ENCODE measurements at places on chromosomes 13 and 19.

DNA sequence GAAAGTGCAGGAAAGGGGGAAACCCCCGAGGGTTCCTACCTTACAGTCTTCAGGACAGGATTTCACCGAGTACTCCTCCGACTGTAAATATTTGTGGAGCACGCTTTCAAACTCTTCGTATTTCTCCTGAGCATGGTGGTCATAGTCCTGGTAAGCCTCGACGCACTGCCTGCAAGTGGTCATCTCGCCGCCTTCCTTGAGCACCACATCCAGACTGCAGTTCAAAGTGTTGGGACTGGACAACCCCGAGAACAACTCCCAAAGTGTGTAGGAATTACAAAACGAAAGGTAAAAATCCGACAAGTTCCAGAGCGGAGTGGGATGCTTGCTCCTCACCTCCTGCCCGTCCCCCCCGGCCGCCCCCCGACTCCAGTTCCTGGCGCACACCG, 349.7 kb downstream of the LIG4 start:
- DNase-seq = no peak

DNA sequence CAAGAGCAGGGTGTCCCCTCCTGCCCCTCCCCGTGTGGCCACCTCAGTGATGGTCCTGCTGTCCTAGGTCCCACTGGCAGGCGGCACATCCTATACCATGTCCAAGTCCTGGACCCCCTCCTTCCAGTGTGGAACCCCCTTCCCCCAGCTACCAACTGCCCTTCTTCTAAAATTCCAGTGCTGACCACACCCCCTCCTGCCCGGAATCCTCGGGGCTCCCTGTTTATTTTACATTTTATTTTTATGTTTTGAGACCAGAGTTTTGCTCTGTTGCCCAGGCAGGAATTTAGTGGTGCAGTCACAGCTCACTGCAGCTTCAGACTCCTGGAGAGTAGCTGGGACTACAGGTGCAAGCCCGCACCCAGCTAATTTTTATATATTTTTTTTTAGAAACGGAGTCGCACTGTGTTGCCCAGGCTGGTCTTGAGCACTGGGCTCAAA, 945 bp upstream of the CPAMD8 start:
- no peak for DNase-seq

DNA sequence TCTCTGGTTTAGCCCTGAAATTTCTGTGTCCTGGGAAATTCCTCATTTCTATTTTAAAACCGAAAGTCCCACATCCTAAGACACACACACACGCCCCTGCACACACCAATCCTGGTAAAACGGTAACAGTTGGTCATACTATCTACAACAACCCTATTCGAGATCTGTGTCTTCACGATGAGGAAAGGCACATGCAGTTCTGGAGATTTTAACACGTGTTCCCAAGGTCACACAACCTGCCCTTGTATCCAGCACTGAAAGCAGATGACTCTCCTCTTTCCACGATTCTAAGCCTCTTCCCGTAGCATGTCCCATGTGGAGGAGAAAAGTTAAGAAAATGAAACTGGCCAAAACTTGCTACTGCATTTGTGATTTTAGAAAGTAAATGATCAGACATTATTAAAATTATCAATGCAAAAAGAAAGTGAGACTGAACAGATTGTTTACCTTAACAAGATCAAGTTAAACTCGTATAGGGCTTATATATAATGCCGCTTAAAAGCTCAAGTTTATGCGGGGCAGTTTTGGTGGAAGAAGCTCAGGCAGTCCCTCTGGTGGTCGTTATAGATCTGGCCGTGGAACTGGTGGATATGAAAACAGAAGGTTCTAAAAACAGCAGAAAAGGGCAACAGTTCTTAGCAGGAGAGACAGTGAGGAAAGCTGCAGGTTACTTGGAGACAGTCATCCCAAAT, 32.7 kb downstream of the VSTM1 start:
- DNase-seq = no peak

DNA sequence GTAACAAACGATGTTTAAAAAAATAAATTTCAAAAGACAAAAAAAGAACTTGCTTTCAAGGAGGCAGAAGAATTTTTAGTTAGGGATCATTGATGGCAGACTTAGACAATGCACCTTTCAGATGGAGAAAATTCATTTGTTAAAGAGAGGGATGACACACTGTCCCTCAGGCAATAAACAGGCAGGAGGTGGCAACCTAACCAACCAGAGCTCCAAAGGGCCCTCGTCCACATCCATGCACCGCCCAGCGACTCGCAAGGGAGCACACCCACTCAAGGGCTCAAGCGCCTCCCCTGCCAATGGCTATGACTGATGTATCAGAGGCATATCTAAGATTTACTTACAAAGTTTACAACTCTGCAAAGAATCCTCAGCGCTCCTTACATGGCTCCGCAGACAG, 81.9 kb downstream of the TUBGCP3 start:
- no peak for DNase-seq

DNA sequence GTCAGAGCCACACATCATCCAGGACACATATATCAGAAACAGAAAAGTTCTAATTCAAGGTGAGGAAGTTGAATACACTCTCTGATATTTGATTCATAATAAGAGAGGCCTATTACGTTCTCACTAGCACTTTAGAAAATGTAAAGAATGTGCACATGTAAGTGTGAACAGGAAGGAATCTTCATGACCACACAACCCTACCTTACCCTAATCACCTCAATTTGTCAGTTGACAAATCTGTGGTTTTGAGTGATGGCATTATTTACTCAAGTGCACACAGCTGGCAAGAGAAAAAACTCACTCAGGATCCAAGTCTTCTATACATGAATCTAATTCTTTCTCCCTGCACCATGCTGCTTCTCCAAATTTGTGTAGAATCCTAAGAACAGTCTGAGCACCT, 445.8 kb downstream of the SUCLA2 start:
- DNase-seq = no peak

DNA sequence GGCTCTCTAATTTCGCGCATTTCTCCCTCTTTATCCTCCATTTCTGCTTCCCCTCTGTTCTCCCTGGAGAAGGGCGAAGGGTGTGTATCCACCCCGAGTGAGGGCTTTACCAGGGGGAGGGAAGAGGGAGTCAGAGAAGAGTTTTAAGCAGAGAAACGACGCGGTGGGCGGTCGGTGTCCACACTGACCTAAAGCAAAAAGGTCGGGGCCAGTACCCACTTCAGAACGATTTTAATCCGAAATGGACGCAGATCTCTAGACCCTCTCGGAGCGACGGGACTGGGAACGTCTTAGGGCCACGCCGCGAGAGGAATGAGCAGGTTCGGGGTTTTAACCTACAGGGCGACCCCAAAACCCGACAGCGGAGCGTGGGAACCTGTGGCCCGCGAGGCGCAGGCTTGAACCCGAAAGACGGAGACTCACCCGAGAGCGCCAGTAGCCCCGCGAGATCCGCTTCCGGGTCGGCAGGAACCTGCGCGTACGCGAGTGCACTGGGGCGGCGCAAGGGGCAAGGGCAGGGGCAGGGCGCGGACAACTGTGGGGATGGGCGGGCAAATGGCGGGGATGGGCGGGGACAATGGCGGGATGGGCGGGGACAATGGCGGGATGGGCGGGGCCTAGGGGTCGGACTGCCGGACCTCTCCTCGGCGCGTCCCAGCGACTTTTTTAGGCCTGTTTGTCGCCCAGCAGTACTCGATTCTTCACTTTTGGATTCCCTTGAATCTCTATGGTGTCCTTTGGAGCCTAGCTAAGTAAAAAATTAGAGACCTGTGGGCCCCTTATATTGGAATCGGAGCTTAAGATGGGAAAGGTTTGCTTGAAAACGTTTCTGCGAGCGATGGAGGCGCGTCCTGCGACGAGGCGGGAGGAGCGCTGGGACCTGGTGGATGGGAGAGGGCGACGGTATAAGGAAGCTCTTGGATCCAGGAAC, at the start of gene ZNF677:
Gene ZNF677 (minus strand): TSS at position 463 of the 931 bp plus-strand sequence. CDS start 3,323 bp downstream, outside the sequence.
- peak; percentile 87 for DNase-seq

DNA sequence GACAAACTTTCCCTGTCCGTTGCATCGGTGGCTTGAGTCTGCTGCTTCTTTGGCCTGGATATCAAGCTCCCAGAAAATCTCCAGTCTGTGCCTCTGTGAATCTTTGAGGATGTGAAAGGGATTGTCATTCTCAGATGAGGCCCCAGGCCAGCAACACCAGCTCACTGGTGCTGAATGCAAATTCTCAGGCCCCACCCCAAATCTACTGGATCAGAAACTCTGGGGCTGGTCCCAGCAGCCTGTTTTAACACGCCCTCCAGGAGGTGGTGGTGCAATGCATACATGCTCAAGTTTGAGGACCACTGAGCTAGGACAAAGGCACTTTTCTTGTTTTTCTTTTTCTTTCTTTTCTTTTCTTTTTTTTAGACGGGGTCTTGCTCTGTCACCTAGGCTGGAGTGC, 23.6 kb downstream of the TNFSF11 start:
- no peak for DNase-seq

DNA sequence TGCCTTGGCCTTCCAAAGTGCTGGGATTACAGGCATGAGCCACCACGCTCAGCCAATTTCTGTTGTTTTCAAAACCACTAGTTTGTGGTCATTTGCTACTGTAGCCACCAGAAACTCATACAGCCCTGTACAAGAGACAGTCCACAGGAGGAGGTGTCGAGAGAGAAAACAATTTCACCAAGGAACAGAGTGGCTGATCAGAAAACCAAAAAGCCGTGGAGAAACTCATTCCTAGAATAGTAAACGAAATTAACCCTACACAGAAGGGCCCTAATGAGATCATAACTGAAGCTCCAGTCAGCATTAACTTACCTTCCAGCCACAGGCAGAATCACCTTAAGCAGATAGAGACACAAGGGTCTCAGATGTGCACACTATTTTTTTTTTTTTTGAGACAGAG, 3.8 kb upstream of the CCDC124 start:
- DNase-seq = no peak

DNA sequence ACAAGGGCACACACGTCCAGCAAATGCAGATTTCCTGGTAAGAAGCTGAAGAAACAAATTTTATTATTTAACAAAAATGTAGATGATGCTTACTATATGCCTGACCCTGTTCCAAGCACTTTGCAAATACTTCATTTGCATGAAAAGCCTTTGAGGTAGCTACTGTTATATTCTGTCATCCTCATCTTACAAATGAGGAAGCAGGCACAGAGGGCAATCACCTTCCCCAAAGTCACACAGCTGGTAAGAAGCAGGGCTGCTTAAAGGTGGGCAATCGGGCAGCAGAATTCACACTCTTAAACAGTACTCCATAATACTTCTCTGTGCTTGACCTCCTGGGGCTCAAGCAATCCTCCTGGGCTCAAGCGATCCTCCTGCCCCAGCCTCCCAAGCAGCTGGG, 18.3 kb upstream of the PNMA8C start:
- no peak for DNase-seq

DNA sequence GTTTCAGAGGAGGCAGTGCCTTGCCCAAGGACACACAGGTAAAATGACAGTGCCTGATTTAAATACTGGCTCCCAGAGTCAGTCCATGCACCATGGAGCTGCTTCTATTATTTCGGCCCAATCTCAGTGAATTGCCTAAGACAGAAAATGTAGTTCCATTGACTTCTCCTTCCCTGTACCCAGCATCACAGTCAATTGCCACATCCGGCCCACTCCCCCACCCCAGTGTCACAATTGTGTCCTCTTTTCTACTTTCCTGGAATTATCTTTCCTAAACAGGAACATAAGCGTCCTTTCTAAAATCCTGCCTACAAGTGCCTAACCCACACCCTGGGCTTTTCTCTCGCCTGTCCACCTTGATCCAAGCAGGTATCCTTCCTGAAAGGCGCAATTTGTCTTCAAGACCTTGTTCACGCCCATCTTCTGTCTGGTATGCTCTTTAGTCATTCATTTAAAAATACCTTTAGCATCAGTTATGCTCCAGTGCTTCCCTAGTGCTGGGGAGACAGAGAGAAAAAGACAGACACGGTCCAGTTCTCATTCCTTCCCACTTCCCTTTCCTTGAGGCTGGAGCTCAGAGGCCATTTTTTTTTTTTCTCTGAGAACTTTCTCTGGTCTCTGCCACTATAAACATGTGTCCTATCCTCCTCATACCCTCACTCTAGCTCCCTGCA, 411.4 kb downstream of the LIG4 start:
- no peak for DNase-seq

- no peak for DNase-seq
Observed at GRCh38 chr19:35240327-35240726, 8.5 kb upstream of the LSR start.

DNA sequence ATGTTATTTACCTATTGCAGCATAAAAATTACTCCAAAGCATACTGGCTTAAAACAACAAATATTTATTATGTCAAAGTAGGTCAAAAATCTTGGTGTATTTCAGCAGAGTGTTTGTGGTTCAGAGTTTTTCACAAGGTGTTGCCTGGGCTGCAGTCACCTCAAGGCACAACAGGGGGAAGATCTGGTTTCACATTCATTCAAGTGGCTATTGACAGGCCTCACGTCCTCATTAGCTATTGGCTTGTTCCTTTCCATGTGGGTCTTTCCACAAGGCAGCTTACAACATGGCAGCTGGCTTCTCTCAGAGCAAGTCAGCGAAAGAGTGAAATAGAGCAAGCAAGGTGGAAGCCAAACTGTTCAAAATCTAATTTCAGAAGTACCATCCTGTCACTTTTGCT, 602.9 kb downstream of the OLFM4 start:
- DNase-seq = no peak

GRCh38 chr13:45752510-45752909, 50.4 kb downstream of the CBY2 start:
- no peak for DNase-seq

- DNase-seq = no peak
Observed at GRCh38 chr13:40480012-40480914, 186.2 kb downstream of the FOXO1 start.

- DNase-seq = no peak
Observed at GRCh38 chr13:40146611-40147117, 491.2 kb downstream of the COG6 start.

GRCh38 chr13:112209711-112210110, 142.8 kb downstream of the SOX1 start:
- no peak for DNase-seq

DNA sequence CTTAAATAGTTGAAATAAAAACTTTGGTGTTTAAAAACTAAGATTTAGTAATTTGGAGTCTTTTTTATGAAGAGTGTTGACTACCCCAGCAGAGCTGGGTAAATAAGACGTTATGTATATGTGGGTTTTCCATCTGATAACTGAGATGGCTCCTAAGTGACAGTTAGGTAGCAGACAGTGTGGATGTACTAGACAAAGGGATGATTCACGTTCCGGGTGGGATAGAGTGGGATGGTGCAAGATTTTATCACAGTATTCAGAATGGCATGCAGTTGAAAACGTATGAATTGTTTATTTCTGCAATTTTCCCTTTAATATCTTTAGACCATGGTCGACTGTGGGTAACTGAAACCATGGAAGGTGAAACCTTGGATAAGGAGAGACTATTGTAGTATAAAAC, 50.4 kb downstream of the NAA16 start:
- no peak for DNase-seq

- no peak for DNase-seq
Observed at GRCh38 chr19:6588508-6589345, 2.2 kb downstream of the CD70 start.

DNA sequence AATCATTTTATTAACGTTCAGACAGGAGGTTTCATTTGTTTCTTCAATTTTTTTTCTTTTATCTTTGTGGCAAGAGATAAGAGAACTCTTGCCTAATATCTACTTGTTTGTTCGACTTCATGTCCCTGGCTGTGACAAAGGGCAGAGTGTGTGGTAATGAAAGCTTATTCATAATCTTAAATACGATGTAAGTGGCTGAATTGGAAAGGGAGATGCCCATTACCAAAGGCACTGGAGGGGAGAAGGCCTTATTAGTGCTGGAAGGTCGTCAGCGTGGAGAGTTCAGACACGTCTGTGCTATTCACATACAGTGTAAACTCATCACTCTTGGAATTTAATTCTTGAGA, 54.0 kb downstream of the RFC3 start:
- no peak for DNase-seq

Measured in hindlimb muscle (tissue), 1 donor.